ENCODE measurements at places on chromosomes 7 and 10. TPM values are rescaled to one million over a fixed set of nuclear protein-coding genes. Genes with fewer than 3 reads are reported as not detected.

Gene RASSF4
- total RNA-seq = 0.71 TPM

Gene KIAA1217
- total RNA-seq = 76.2 TPM

Gene CCDC136
- 6.9 TPM for total RNA-seq

Gene NODAL
- not detected for total RNA-seq

Gene BAZ1B
- total RNA-seq = 122 TPM

Gene RBP3
- total RNA-seq = not detected

Gene NEUROG3
- total RNA-seq = not detected

Gene SYNPO2L
- not detected for total RNA-seq

Gene UPK3BL2
- 4.3 TPM for total RNA-seq

Gene CRYGN
- 0.13 TPM for total RNA-seq

Gene DPYSL4
- 18.2 TPM for total RNA-seq

Gene SPDYE11
- total RNA-seq = not detected

Gene PILRB
- 31.0 TPM for total RNA-seq

Gene PRLHR
- total RNA-seq = not detected

Gene OR13A1
- total RNA-seq = not detected

Gene SPDYE16
- not detected for total RNA-seq

Gene MYH16
- not detected for total RNA-seq

Gene PRPS1L1
- not detected for total RNA-seq

- no peaks in the 10 kb centered on the region for H3K36me3 ChIP-seq
- H3K4me1 ChIP-seq = no peaks in the 10 kb centered on the region
- no peaks in the 10 kb centered on the region for H3K27me3 ChIP-seq
- H3K27ac ChIP-seq = no peak overlapping the region
Measured at GRCh38 chr10:23395017-23395416, 43.9 kb upstream of the OTUD1 start.

- H3K4me3 ChIP-seq = no peak overlapping the region
- H3K27me3 ChIP-seq = no peaks in the 10 kb centered on the region
- DNase-seq = no peak
- no peaks in the 10 kb centered on the region for H3K36me3 ChIP-seq
- H3K4me1 ChIP-seq = no peaks in the 10 kb centered on the region
- H3K27ac ChIP-seq = no peak overlapping the region
Measured at GRCh38 chr7:77295549-77295948, 95.9 kb upstream of the FGL2 start.

DNA sequence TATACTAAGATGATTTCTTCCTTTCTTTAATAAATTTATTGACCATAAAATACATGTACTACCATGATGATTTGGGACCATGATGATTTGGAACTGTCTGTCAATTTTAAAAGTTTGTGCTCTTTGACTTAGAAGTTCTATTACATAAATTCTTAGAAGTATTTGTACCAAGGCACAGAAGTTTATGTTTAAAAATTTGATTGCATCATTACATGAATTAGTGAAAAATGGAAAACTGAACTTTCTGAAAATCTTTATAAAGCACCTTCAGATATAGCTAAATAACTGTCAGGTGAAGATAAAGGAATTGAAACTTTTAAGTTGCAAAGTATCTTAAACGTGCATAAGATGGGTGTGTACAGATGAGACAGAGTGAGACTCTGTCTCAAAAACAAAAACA lies 32.0 kb downstream of the MALSU1 start:
- no peak overlapping the region for H3K27ac ChIP-seq
- no peaks in the 10 kb centered on the region for H3K27me3 ChIP-seq
- H3K36me3 ChIP-seq = peaks cover 29% of the 10 kb centered on the region
- H3K4me3 ChIP-seq = no peak overlapping the region

DNA sequence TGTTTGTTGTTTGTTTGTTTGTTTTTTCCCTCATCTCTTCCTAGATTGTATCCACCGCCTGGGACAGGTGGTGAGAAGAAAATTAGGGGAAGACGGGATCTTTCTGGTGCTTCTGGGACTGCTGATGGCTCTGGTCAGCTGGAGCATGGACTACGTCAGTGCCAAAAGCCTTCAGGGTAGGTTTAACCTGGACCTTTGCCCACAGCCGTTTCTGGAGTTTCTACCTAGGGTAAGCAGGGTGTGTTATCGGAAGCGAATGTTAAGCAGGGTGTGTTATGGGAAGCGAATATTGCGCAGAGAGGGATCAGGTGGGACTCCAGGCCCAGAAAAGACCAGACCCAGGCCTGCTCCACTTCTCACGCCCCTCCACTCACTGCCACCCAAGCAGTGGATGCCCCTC lies 4.7 kb downstream of the CLCN1 start:
- no peak for DNase-seq
- no peaks in the 10 kb centered on the region for H3K27me3 ChIP-seq
- no peaks in the 10 kb centered on the region for H3K4me1 ChIP-seq
- H3K27ac ChIP-seq = no peak overlapping the region

DNA sequence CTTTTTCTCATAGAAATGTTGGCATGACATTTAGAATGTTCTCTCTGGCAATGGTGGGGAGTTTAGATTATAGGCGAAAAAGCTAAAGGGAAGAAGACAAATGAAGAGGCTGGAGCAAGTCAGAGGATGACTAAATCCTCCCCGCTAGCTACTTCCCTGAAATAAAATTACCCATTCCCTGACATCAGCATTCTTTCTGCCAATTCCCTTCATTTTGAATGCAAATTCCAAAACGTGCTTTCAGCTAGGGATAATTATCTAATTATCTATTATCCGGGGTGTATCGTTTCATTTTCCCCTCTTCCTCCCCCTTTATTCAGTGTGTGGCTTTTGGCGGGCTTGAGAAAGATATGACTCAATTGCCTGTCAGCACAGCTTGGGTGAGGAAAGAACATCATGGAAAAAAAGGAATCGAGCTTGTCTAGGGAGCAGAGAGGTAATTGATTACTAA lies 672.3 kb downstream of the TNS3 start:
- DNase-seq = peak; percentile 95
- H3K4me1 ChIP-seq = peaks cover 27% of the 10 kb centered on the region
- H3K36me3 ChIP-seq = no peaks in the 10 kb centered on the region
- H3K4me3 ChIP-seq = peak overlapping the region; percentile 8
- no peaks in the 10 kb centered on the region for H3K27me3 ChIP-seq

GRCh38 chr10:9211228-9211627 lies 1156.7 kb downstream of the GATA3 start:
- H3K4me1 ChIP-seq = no peaks in the 10 kb centered on the region
- no peaks in the 10 kb centered on the region for H3K27me3 ChIP-seq
- H3K4me3 ChIP-seq = no peak overlapping the region
- no peak overlapping the region for H3K27ac ChIP-seq

GRCh38 chr7:88040694-88041093 lies 106.6 kb downstream of the ADAM22 start:
- no peak overlapping the region for H3K4me3 ChIP-seq
- DNase-seq = no peak
- no peaks in the 10 kb centered on the region for H3K36me3 ChIP-seq
- no peaks in the 10 kb centered on the region for H3K27me3 ChIP-seq
- H3K4me1 ChIP-seq = no peaks in the 10 kb centered on the region

- DNase-seq = no peak
- H3K36me3 ChIP-seq = no peaks in the 10 kb centered on the region
- H3K27me3 ChIP-seq = no peaks in the 10 kb centered on the region
- H3K27ac ChIP-seq = no peak overlapping the region
Measured at GRCh38 chr7:70148997-70149396, 550.7 kb downstream of the AUTS2 start.

GRCh38 chr10:7168414-7168813 lies 242.4 kb downstream of the SFMBT2 start:
- no peak overlapping the region for H3K27ac ChIP-seq
- H3K36me3 ChIP-seq = no peaks in the 10 kb centered on the region
- no peak overlapping the region for H3K4me3 ChIP-seq
- H3K27me3 ChIP-seq = no peaks in the 10 kb centered on the region

- no peak overlapping the region for H3K27ac ChIP-seq
- H3K4me1 ChIP-seq = peaks cover 12% of the 10 kb centered on the region
- DNase-seq = no peak
- H3K4me3 ChIP-seq = no peak overlapping the region
- H3K36me3 ChIP-seq = no peaks in the 10 kb centered on the region
Measured at GRCh38 chr7:98810153-98810802, 59.5 kb downstream of the TMEM130 start.

- no peak for DNase-seq
- no peak overlapping the region for H3K27ac ChIP-seq
- peaks cover 80% of the 10 kb centered on the region for H3K27me3 ChIP-seq
- peaks cover 13% of the 10 kb centered on the region for H3K4me1 ChIP-seq
Measured at GRCh38 chr10:25177093-25177753, 2.4 kb downstream of the GPR158 start.

GRCh38 chr10:72318418-72319262 lies 36.1 kb downstream of the DNAJB12 start:
- no peaks in the 10 kb centered on the region for H3K27me3 ChIP-seq
- DNase-seq = no peak
- H3K4me3 ChIP-seq = peak overlapping the region; percentile 45
- H3K27ac ChIP-seq = peak overlapping the region; percentile 96

- DNase-seq = no peak
- no peaks in the 10 kb centered on the region for H3K36me3 ChIP-seq
- no peak overlapping the region for H3K4me3 ChIP-seq
- no peaks in the 10 kb centered on the region for H3K27me3 ChIP-seq
- no peaks in the 10 kb centered on the region for H3K4me1 ChIP-seq
- no peak overlapping the region for H3K27ac ChIP-seq
Measured at GRCh38 chr10:130554701-130555410, 418.7 kb downstream of the GLRX3 start.

GRCh38 chr10:132517951-132518521 lies 19.6 kb upstream of the INPP5A start:
- peaks cover 10% of the 10 kb centered on the region for H3K4me1 ChIP-seq
- DNase-seq = no peak

- H3K4me3 ChIP-seq = no peak overlapping the region
- no peak for DNase-seq
- H3K27me3 ChIP-seq = no peaks in the 10 kb centered on the region
- H3K36me3 ChIP-seq = no peaks in the 10 kb centered on the region
- H3K4me1 ChIP-seq = peaks cover 16% of the 10 kb centered on the region
Measured at GRCh38 chr7:99109108-99110051, 34.5 kb downstream of the SMURF1 start.

DNA sequence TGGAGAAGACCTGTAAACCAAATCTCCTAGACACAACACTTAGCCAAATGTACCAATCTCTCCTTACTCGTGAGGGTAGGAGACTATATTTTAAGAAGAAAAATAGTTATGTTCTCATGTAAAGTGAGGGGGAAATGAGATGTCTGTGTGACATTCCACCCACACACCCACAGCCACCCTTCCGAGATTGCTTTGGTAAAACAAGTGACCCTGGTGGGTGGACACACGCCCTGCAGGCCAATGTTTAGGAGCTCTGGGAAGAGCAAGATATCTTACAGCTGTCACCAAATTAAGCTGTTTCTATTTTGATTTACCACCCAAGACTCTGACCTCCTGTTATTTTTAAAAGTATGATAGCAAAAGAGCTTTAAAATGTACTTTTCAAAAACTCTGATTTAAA lies 147.2 kb upstream of the PFKP start:
- no peak overlapping the region for H3K27ac ChIP-seq
- DNase-seq = no peak
- H3K4me3 ChIP-seq = no peak overlapping the region
- no peaks in the 10 kb centered on the region for H3K36me3 ChIP-seq

DNA sequence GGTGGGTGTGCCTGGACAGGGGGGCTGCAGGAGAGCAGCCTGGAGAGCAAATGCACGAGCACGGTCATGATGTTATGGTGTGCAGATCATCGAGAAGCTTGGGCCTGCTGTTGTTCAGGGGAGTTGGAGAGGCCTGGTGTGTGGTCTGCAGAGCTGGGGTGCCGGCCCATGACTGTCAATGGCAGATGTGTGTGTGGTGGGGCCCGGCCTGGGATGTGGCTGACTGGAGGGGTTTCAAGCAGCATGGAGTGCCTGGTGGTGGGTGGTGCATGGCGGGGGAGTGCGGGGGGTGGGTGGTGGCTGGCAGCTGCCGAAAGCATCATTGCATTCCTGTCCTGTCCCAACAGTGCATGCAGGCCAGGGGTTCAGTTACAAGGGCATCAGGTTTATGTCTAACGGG lies 122.6 kb downstream of the DOCK1 start:
- no peaks in the 10 kb centered on the region for H3K4me1 ChIP-seq
- no peak overlapping the region for H3K27ac ChIP-seq
- no peak overlapping the region for H3K4me3 ChIP-seq

GRCh38 chr10:69074532-69074931 lies 13.4 kb upstream of the SRGN start:
- H3K36me3 ChIP-seq = no peaks in the 10 kb centered on the region
- no peak overlapping the region for H3K27ac ChIP-seq
- H3K27me3 ChIP-seq = no peaks in the 10 kb centered on the region
- no peak overlapping the region for H3K4me3 ChIP-seq
- no peaks in the 10 kb centered on the region for H3K4me1 ChIP-seq

GRCh38 chr10:73433538-73433867 lies at the start of gene MSS51:
MSS51 (minus strand) TSS chr10:73433561; CDS start chr10:73428284, 5,277 bp downstream.
- H3K4me3 ChIP-seq = no peak within 1 kb of the TSS
- H3K4me1 ChIP-seq = no peaks in the 10 kb centered on the region
- H3K27ac ChIP-seq = no peak within 1 kb of the TSS

DNA sequence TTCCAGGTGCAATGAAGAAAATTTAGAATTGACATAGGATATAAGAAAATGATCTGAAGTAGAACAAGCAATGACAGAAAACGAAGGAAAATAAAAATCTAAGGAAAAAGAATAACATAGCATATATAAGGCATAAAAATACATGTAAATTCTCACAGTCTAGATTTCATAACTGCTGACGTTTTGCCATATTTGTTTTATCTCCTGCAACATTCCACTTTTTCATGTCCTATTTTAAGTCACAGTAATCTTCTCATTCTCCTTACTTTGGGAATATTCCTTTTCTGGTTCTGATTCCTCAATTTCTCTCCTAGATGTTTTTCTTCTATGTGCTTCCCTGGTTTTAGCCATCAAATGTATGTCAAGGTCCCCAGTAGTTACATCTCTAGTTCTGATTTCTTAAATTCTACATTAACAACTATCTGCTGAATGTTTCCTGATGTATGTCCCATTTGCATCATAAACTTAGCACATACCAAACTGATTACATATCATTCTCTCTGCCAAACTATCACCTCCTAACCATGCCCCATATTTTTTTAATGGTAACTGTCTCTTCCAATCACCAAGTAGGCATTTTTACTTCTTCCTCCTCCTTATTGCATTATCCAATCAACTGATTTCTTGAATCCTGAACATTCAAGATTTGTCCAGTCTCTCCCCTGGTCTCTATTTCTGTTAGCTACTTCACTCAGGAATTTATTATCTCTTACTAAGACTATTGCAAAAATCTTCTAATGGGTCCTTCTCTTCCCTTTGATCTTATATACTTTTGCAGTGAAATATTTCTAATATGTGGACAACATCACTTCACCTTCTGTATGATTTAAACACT lies 171.3 kb downstream of the DNAJC1 start:
- no peaks in the 10 kb centered on the region for H3K36me3 ChIP-seq
- no peak overlapping the region for H3K4me3 ChIP-seq
- H3K27ac ChIP-seq = no peak overlapping the region
- no peak for DNase-seq
- H3K4me1 ChIP-seq = no peaks in the 10 kb centered on the region

GRCh38 chr7:95919556-95919955 lies 147.2 kb downstream of the DYNC1I1 start:
- no peaks in the 10 kb centered on the region for H3K36me3 ChIP-seq
- peaks cover 13% of the 10 kb centered on the region for H3K4me1 ChIP-seq

GRCh38 chr7:69577221-69577620 lies 21.1 kb upstream of the AUTS2 start:
- H3K4me3 ChIP-seq = no peak overlapping the region
- no peaks in the 10 kb centered on the region for H3K27me3 ChIP-seq
- H3K36me3 ChIP-seq = no peaks in the 10 kb centered on the region
- no peak for DNase-seq
- no peak overlapping the region for H3K27ac ChIP-seq

GRCh38 chr10:2619472-2619871 lies 447.9 kb upstream of the PFKP start:
- no peaks in the 10 kb centered on the region for H3K36me3 ChIP-seq
- H3K4me3 ChIP-seq = no peak overlapping the region
- peaks cover 19% of the 10 kb centered on the region for H3K27me3 ChIP-seq
- no peak overlapping the region for H3K27ac ChIP-seq
- H3K4me1 ChIP-seq = peaks cover 5% of the 10 kb centered on the region
